ENCODE measurements at places on chromosomes 7 and 10.

DNA sequence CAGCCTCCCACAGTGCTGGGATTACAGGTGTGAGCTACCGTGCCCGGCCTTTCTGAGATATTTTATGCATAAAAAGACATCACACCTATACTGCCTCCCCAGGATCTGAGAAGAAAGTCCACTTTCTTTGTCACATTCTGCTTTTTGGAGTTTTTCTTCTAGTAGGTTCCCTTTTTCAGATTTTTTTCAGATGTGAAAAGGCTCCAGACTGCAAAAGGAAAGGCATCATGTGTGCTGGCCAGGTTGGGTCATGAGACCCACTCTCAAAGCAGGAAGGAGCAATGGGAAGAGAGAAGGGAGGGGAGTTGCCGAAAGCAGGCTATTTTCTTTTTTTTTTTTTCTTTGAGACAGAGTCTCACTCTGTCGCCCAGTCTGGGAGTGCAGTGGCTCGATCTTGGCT lies 10.8 kb downstream of the BLVRA start:
- no peak for DNase-seq

- no peak for DNase-seq
These were observed 170.1 kb downstream of the ARHGAP12 start for GRCh38 chr10:31758495-31758894.

DNA sequence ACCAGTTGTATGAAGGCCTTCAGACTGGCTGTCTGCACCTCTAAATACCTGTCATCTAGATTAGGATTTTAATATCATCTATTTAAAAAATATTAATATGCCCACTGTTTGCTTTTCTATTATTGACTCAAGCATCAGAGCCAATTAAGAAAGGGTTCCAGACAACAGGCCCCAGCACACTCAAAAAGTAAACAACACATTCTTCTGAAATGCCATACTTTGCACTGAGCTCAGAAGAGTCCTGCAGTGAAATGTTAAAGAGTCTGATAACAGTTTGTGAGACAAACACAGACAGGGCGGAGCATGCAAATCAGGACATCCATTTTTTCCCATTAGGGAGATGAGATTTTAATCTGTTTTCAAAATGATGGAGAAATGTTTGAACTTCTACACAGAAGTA lies 45.9 kb upstream of the KLF6 start:
- DNase-seq: no peak

DNA sequence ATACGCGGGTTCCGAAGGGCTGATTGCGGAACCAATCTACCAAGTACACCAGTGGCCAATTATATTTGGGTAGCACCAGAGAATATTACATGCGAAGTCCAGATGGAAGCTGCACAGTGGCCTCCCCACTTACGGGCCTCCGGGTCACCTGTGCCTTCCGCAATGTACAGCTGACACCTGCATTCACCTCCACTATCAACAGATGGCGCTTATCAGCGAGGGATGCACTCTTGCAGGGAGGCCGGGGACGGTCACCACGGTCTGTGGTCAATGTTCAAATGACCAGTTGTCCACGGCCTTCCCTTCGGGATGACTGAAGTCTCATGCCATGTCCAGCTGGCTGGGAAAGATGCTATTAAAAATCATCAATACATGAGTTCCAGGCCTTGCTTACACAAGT lies 47.6 kb downstream of the SLIT1 start:
- no peak for DNase-seq

- DNase-seq: peak; percentile 59
These were observed 64.8 kb upstream of the IGFBP3 start for GRCh38 chr7:45985902-45986301.

GRCh38 chr10:88062798-88063472 lies 199.5 kb downstream of the PTEN start:
- no peak for DNase-seq

DNA sequence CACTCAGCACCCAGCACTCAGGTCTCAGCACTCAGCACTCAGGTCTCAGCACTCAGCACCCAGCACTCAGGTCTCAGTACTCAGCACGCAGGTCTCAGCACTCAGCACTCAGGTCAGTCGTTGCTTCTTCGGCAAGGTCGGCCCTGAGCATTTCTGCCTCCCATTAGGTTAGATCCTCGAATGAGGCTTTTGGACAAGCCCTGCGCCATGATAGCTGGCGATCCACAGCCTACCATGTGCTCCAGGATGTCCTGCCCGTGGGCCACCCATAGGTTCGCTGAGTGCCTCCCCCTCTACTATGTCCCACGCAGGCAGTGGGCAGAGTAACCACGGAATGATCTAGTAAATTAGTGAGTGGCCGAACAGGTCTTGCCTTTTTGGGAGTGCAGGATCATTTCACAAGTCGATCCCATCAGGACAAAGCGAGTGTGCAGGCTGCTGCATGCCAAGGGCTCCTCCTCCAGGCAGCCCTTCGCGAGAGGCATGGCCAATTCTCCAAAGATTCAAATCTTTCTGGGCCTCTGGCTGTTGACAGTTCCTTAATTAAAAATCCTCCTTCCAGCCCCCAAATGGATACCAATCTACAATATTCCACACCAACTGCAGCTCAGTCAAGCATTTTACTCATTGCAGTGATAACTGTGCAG lies 206.3 kb downstream of the ADARB2 start:
- no peak for DNase-seq

DNA sequence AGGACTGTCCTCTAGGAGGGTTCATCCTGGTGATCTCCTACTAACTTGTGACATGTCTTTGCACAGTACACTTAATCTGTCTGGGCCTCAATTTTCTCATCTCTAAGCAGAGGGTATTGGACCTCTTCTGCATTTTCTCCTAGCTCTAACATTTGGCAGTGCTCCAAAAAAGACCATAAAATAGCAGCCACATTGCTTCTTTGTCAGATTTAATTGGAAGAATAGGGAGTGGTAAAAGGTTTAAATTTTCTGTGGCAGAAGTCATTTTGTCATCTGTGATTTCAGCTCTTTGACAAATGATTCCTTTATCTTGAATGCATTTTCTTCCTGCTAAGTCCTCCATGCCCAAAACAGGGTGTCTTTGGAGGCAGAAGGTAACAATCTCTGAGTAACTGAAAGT lies 289.9 kb upstream of the LRGUK start:
- DNase-seq: no peak

- no peak for DNase-seq
These were observed 6.7 kb downstream of the FRA10AC1 start for GRCh38 chr10:93695740-93696139.

DNA sequence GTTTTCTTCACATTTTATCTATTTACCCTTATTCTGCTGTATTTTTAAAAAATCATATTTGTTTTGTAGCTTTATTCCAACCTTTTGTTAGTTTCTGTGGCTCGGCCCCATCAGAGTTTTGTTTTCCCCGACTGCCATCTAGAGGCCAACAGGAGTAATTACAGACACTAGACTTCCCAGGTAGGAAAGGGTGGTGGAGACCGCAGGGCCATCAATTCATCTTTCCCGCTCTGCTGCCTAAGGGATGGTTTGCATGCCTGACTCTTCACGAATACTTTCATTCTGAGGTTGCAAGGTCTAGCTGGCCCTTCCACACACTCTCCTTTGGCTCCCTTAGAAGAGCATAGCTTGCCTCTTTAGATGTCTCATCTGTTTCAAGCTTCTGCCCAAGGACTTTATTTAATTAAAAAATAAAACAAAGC lies 38.3 kb downstream of the LYZL2 start:
- DNase-seq: peak; percentile 51

DNA sequence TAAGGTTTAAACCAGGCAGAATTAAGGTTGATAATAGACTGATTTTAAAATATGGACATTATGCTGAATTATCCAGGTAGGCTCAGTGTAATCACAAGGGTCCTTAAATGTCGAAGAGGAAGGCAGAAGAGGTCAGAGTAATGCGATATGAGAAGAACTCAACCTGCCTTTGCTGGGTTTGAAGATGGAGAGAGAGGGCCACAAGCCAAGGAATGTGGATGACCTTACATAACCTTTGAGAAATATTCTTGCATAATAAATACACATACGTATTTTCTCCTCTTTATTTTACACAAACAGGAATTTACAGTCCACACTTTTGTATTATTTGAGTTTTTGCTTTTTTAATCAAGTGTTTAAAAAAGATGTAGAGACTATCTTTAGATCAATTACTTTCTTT lies 88.5 kb downstream of the ST7 start:
- DNase-seq: no peak

DNA sequence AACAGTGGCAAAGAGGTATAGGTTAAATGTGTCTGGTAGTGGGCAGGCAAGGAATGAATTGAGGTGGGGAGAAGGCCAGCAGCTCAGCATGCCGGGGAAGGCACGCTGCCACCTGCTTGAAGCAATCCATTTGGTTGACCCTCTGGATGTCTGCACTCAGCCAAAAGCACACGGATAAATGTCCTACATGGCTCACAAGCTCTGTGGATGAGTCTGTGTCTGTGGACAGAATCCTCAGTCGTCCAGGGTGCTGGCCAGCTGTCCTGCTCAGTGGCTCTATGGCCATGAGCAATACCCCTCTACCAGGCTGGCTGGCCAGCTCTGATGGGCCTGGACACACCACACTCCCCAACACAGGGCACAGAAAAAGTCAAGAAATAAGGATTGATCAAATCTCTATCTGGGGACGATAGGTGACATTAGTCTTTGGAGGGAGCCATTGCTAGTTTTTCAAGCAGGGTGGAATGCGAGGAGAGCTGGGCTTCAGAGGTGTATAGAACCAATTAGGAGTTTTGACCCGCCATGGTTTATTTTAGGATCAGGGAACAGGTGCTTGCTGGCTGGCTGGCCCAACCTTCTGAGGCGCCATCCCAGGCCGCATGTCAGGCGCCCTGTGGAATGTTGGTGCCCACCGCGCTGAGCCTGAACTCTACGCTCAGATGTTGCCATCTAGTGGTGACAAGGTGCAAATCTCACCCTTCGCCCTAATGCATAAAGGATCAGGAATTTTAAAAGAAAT lies 493.4 kb downstream of the TNS3 start:
- peak; percentile 54 for DNase-seq

DNA sequence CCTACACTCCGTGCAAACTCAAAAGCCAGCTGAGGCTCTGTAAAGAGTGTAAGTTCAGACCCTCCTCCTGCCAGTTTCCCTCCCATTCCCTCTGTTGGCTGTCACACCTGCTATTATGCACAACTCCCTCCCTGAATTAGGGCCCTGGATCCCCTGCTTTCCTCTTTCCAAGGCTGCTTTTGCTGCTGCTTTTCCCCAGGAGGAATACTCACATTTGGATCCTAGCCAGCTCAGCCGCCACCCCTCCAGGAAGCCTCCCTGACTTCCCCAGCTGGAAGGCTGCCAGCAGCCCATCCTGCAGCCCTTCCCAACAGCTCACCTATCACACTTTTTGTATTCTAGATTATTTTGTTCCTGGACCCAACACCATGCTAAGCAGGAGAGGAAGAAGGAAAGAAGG lies 40.9 kb upstream of the WDR11 start:
- no peak for DNase-seq

GRCh38 chr10:29925771-29926692 lies 133.4 kb downstream of the JCAD start:
- DNase-seq: no peak

GRCh38 chr7:891291-891690 lies 14.9 kb downstream of the GET4 start:
- DNase-seq: no peak

DNA sequence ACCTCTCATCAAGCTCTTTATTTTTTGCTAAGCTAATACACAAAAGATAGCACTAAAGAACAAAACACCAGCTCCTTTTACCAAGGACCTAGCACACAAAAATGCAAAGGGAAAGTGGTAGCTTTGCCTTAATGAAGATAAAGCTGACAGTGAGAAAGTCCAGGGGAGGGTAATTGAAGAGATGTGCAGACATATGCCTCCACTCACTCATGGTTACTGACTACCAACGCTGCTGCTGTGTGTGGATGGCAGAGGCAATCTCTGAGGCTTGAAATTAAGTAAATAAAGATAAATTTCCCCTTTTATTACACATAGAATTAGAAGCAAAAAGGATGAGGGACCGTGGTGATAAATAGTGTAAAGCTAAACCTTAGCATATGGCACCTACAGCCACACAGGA lies 87.0 kb downstream of the HGF start:
- DNase-seq: no peak

- DNase-seq: peak; percentile 94
These were observed 16.7 kb upstream of the CLIP2 start for GRCh38 chr7:74272305-74273038.

- DNase-seq: no peak
These were observed 125.8 kb upstream of the GAD2 start for GRCh38 chr10:26090762-26091161.

DNA sequence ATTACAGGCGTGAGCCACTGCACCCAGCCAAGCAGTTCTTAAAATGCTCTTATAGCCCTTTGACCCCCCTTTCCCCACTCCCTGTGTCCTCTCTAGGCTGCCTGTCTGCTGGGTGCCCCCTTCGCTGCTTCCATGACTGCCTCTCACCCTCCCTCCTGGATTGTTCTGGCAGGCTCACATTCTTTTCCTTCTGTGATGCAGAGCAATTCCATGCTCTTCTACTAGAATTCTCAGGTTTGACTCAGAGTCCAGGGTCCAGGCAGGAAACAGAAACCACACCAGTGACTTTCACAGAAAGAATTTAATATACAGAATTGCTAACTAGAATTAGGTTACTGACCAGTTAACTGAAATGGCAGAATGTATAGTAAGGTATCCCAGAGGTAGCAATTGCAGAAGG lies 244.8 kb downstream of the BAMBI start:
- peak; percentile 58 for DNase-seq

- DNase-seq: peak; percentile 30
These were observed 17.6 kb upstream of the RASGEF1A start for GRCh38 chr10:43284341-43284910.

- no peak for DNase-seq
These were observed 60.1 kb downstream of the TPK1 start for GRCh38 chr7:144775749-144776148.

GRCh38 chr10:3442451-3442990 lies 269.9 kb upstream of the PITRM1 start:
- no peak for DNase-seq

DNA sequence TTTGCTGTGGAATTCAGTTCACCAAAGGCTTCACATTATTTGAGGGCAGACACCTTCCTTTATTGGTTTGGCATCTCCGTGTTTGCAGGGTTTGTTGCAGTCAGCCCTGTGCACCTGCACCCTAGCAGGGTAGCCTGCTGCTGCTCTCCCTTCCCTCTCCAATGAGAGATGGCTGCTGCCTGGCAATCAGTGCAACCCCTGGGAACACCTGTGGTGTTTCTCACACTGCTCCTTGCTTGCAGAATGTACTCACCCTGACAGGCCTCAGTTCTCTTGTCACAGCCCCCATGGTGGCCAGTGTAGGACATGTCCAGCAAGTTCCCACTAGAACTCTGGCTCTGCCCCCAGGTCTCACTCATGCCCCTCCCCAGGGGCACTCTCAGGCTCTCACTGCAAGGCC lies 12.1 kb upstream of the PPIA start:
- DNase-seq: no peak
